ENCODE measurements at places on chromosomes 13 and 19.

GRCh38 chr19:50624949-50625600 is 14.6 kb downstream of the SYT3 start:
- DNase-seq = no peak

DNA sequence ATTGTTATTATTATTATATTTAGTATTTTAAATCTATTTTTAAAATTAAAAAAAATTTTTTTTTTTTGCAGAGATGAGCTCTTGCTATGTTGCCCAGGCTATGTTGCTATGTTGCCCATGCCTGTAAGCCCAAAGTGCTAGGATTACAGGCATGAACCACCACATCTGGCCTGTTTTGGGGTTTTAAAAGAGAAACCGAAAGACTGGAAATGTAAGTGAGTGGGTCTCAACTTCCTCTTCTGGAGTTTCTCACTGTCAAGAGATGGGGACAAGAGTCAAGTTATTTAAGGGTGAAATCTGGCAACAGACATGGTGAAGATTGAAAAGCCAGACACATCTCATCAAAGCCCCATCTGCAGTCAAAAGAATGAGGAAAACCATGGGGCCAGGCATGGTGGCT is 4.2 kb upstream of the OR7G3 start:
- peak; percentile 26 for DNase-seq

DNA sequence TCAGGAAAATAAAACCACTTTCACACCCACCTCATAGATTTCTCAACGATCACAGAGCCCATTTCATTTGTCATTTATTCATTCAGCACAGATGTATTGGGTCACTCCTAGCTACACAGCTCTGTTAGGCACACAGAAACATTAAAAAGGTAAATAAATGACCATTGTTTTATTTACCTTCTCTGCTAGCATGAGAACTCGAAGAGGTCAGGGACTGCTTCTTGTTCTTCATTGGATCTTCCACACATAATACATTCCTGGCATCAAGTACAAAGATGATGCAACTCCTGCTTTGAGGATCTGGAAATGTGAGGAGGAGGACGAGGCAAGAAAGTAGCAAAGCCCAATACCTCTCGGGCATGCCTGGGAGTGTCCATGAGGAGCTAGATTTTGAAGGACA is 168.1 kb downstream of the RBM26 start:
- DNase-seq = no peak

GRCh38 chr13:40613192-40613818 is 53.1 kb downstream of the FOXO1 start:
- no peak for DNase-seq

DNA sequence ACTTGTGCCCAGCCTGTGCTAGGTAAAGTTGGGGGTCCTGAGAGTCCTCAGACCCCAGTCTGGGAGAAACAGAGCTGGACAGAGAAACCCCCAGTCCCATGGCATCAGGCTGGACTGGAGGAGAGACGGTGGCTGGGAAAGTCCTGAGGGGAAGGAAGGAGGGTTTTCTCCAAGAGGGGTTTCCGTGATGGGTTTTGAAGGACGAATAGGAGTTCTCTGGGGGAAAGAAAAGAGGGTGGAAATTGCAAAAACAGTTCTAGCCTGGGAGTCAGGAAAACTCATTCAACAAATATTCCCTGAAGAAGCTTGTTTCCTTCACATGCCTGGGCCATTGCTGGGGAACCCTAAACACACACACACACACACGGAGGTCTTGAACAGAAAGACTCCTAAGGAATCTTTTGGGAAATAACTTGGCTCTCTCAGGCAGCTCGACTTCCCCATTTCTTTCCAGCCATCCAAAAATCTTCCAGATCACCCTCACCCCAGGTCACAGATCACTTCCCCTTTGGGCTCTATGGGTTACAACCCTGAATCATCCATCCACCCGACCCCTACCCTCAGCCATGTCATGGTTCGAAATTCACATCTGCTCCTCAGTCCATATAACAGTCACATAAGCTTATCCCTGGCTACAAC is 47.5 kb downstream of the COLGALT1 start:
- DNase-seq = no peak
